Stimulated activated CD8-positive, alpha-beta memory T cell treated with anti-CD3 and anti-CD28 coated beads, Interleukin-4, amount 100 ng/mL, for 48 hours (primary cell): ENCODE measurements at places on chromosomes 11 and 22.

DNA sequence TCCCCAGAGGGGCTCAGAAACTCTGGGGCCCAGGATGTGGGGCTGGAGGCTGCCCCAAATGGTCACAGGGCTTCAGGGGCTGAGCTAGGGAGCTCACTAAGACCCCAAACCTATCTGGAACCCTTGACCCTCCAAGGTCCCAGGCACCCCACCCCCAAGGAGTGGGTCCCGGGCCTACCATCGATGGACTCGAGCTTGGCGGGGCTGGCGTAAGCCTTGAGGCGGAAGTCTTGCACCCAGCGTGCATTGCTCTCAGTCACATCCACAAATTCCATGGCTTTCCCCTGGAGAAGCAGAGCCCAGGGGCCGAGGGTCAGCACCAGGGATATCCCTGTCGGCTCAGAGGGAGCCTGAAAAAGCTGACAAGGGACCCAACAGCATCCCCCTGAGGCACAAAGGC, 3.5 kb downstream of the GATD1 start:
- DNase-seq = no peak

DNA sequence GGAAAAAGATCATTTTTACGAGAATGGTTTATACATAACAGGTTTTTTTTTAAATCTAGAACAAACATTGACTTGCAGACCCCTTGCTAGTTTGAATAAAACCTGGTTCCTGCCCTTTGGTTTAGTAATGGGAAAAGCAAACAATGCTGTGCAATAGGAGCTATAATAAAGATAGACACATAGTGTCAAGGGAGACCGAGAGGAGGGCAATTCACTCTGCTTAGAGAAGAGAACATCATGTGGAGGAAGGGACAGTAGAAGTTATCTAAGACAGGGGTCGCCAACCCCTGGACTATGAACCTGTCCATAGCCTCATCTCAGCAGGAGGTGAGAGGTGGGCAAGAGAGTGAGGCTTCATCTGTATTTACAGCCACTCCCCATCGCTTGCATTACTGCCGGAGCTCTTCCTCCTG, 7.0 kb upstream of the RDX start:
- no peak for DNase-seq

- DNase-seq = no peak
Observed at GRCh38 chr22:42490243-42490832, 29.3 kb downstream of the RRP7A start.

GRCh38 chr22:31241936-31242335, 29.8 kb downstream of the LIMK2 start:
- no peak for DNase-seq

- no peak for DNase-seq
Observed at GRCh38 chr22:45321827-45322226, 12.1 kb downstream of the FAM118A start.

DNA sequence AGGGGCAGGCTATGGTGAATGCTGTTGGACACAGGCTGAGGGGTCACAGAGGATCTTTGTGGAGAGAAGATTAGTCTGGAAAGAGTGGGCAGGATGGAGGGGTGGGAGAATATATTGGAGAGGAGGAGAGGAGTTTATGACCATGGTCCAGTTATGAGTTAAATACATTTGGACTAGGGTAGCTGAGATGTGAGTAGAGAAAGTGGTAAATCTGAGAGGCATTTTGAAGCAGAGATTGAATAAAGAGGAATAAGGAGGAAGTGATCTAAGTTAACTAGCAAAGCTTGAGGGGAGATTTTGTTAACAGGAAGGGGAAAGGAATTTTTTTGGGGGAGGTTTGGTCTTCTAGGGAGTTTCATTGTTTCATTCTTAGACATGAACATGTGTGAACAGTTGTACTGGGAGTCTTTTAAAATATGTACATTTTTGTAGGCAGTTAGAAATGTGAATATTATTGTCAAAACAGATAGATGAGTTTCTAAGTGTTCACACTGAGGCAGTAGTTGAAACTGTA, 43.1 kb upstream of the EED start:
- DNase-seq = no peak

DNA sequence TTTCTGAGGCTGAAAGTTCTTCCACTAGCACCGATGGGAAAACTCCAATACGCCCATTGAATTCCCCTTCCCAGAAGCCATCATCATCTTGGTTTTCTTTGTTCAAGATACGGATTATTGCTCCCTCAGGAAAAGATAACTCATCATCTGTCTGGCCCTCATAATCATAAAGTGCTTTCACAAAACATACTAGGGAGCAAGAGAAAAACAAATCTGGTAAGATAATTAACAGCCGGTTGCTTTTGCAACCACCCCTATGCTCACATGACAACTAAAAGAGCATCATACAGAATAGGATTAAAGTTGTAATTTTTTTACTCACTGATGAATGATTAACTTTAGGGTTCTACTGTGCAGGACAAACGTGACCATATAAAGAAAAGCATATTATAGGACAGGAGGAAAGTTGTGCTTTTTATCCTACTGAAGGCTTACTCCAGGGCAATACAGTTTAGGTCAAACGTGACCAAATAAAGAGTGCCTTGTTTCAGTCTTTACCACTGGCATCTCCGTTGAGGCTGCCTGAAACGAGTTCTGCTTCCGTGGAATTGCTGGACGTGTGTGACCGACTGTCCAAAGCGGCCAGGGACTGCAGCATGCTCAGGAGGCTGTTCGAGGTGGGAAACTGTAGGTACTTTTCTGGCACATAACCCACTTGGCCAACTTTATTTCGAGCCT, 28.6 kb downstream of the ATG16L2 start:
- no peak for DNase-seq

GRCh38 chr11:34623463-34623862, 2.6 kb downstream of the EHF start:
- DNase-seq = no peak

GRCh38 chr11:103929170-103929903, 107.1 kb upstream of the DDI1 start:
- no peak for DNase-seq

DNA sequence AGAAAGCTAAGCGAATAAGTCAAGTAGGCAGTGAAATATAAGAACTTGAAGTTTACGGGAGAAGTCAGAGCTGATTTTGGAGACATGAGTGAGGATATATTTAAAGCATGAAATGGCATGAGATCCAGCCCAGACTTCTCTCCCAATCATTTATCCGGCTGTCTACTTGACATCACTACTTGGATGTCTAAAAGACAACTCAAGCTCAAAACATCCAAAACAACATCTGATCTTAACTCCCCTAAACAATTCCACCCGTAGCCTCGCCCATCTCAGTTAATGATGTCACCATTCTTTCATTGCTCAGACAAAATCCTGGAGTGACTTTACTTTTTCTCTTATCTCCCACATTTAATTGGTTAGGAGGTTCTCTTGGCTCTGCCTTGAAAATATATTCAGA, 44.5 kb downstream of the WEE1 start:
- DNase-seq = no peak

- no peak for DNase-seq
Observed at GRCh38 chr11:68437927-68438657, 22.5 kb upstream of the PPP6R3 start.
